ENCODE measurements at places on chromosomes 1 and 21.

- no peak for DNase-seq
Observed at GRCh38 chr1:246106342-246106763, 400.7 kb downstream of the SMYD3 start.

DNA sequence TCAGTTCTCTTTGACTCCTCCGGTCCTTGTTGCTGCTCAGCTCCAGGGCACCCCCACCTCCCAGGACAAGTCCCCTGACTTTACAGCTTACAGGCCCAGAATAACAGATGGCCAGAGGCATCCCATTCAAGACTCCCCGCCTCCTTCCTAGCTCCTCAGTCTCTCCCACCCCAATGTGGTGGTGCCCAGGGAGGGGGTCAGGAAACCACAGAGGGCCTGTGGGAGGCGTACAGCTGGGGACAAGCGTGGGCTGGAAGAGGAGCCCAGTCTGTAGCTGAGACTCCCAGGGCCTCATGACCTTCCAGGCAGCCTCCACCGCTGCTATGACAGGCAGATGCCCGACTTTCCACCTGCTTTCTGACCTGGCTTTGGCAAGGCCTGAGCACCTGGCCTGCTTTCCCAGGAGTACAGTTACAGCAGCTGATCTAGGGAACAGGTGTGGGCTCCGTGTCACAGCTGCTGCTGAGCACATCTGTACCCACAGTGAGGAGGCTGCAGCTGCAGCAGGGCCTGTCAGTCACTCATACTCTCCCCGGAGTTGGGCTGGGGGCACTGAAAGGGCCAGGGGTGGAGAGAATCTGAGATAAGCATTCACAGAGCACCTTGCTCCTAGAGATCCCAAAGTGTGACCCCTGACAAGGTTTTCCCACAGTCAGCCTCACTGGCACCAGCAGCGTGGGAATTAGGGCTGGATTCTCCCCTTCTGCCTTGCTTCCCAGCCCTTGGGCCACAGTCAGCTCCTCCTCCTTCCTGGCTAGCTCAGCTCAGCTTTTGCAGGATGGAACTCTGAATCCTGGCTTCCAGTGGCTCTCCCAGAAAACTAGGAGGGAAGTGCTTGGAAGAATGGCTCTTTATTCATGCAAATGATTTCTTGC, 7.1 kb upstream of the NAV1 start:
- no peak for DNase-seq

GRCh38 chr1:174678657-174679056, 230.9 kb downstream of the GPR52 start:
- no peak for DNase-seq

DNA sequence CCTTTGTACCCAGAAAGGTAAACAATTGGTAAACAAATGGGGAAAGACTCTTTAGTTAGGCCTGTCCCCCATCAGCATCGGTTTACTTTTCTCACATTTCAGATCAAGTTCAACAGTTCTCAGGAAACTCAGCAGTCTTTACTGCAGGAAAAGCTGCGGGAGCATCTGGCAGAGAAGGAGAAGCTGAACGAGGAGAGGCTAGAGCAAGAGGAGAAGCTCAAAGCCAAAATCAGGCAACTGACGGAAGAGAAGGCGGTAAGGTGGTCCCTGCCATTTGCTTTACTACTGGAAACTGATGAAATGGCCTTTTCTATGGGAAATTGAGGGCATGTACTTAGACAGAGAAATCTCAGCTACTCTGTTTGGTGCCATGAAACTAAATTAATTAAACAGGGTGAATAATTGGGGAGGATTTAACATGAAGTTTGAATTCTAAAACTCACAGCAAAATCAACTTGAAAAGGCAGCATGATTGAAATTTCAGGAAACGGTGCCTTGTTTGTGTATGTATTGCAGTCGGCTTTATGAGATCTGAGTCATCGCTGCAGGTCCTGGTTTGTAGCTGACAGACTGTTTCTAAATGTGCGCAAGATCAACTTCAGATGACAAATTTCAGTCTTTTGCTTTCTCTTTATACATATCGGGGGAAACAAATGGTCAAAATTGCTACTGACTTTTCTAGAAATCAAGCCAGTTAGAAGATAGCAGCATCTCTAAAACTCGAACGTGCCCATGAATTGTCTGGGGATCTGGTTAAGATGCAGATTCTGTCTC, 67.9 kb upstream of the EFHD2 start:
- no peak for DNase-seq

DNA sequence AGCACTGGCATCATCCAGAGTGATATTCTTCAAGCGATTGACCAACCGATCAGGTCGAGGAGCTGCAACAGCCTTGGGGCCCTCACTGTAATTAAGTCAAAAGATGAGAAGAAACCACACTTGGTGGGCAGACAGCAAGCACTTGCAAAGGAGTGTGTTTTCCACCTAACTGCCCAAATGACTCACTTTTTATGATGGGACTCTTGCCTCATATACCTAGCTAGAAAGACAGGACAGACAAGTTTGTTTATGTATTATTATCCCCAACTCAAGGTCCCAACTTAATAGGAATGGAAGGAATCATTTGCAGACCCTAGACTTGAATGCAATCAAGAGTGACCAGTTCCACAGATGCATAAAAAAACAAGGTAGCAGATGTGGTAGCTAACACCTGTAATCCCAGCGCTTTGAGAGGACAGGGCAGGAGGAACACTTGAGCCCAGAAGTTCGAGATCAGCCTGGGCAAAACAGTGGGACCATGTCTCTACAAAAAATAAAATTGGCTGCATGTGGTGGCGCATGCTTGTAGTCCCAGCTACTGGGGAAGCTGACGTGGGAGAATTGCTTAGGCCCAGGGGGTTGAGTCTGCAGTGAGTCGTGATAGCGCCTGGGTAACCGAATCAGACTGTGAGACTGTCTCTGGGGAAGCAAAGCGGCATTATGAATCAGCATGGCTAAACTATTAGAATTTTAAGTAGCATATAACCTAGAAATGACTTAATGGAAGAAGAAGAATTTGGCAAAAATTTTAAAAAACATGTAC, 2.3 kb upstream of the NRAS start:
- no peak for DNase-seq

GRCh38 chr1:48966583-48966982, 189.9 kb upstream of the BEND5 start:
- DNase-seq = no peak

GRCh38 chr1:184597650-184598357, 156.9 kb downstream of the EDEM3 start:
- no peak for DNase-seq

GRCh38 chr1:177256153-177257075, 85.7 kb downstream of the BRINP2 start:
- peak; percentile 33 for DNase-seq

DNA sequence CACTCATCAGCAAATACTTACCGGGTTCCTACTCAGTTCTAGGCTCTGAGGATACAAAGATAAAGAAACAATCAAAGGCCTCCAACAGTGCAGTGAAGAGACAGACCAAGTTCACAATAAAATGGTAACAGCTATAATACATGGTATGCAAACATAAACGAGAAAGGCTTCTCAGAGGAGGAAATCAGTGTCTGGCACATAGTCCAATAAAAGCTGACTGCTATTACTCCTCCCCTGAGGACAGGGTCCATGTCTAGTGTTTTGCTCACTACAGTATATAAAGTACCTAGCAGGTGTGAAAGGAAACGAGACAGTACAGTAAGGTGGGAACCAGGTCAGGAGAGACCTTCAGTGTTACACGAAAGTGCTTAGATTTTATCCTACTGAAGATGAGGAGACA, 4.3 kb downstream of the RBM34 start:
- no peak for DNase-seq

DNA sequence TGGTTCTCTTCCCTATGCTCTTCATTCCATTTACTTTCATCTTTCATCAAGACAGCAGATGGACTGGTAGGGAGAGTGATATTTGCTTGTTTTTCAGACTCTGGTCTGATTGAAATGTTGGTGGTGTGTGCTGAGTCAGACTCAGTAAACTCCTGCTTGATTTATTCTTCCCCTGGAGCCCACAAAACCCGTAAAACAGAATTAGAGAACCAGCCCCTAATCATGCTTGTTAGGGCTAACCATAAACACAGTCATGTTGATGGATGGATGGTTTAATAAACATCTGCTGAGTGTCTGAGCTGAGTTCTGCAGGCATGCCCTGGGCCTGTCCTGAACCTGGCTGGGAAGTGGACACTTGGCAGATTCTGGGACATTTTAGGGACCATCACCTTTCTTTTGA, 24.8 kb downstream of the NOS1AP start:
- DNase-seq = no peak

- no peak for DNase-seq
Observed at GRCh38 chr1:172885971-172886370, 164.8 kb downstream of the TNFSF18 start.

- DNase-seq = no peak
Observed at GRCh38 chr1:116988908-116989307, 12.7 kb upstream of the CD101 start.

- DNase-seq = no peak
Observed at GRCh38 chr1:24440436-24440835, 24.8 kb downstream of the NIPAL3 start.

DNA sequence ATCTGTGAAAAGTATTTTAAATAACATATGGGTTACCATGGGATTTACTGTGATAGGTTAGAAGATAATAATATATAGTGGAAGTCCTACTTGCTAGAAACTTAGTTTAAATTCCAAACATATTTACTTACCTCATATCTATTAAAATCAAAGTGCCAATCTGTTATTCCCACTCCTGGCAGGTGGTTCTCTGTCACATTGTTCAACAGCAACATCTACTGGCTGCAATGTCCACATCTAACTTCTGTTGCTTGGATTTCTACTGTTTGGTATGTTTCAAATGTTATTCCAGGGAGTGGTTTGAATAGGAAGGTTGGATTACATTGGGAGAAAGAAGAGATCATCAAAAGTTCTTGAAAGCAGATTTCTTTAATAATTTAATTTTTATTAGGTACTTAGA, 122.5 kb upstream of the NCAM2 start:
- no peak for DNase-seq

DNA sequence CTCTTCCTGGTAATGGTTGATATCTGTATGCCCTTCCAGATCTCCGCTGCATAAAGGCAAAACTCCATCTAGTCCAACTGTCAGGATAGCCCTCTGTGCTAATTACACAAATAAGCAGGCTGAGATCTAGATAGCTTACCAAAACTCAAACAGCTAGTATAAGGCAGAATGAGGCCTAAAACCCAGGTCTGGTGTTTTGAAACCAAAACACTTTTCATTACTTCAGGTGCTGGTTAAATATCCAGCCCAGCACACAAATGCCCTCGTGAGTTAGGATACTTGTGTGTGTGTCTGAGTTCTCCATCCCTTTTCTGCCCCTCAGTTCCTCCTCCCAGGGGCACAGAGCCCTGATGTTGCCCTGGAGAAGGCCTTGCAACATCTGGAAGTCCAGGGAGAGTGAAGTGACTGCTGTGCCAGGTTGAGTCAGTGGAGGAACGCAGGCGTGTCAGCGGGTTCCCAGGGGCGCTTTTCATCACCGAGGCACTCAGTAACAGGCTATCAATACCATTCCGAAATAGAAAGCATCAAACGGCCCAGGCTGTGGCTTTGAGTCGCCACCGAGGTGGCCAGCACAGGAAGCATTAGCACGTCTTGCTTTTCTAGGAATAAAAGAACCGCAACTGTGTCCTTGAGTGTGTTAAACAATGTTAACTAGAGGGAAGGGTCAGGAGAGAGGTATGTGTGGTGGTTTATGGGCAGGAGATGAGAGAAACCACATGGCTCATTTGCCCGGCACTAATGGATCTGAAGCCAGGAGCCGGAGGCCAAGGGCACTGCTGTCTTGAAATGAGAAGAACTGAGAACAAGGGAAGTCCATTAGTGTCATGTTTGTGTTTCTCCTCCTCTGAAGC, 90.7 kb upstream of the WLS start:
- DNase-seq = no peak

GRCh38 chr1:81330521-81330920, 470.2 kb upstream of the ADGRL2 start:
- no peak for DNase-seq

DNA sequence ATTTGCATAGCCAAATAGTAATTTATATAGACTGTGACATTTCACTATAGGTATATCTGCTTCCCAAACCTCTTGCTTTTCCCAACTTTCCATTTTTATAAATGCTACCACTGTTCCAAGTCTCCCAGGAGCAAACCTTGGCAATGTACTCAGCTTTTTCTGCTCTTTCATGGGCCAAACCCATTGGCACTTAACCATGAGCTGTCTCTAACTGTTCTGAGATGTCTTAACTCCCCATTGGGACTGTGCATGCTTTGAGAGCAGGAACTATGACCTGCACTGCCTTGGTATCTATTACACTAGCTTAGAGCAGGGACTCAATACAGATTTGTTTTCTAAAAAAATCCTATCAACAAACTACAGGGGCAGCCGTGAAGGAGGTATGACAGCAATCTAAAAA, 22.5 kb upstream of the KHDRBS1 start:
- no peak for DNase-seq

DNA sequence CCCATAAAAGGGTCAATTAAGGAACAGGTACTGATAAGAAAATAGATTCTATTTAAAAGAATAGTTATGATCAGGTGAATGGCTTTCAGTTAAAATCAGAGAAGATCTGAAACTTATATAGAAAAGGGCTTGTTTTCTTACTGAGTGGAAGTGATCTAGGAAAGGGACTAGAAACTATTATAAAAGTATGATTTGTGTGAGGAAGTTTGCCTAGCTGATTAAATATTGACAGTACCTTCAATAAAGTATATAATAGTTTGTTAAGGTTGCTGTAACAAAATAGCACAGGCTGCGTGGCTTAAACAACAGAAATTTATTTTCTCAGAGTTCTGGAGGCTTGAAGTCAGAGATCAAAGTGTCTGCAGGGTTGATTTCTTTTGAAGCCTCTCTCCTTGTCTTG, 5.4 kb upstream of the ALG6 start:
- no peak for DNase-seq

DNA sequence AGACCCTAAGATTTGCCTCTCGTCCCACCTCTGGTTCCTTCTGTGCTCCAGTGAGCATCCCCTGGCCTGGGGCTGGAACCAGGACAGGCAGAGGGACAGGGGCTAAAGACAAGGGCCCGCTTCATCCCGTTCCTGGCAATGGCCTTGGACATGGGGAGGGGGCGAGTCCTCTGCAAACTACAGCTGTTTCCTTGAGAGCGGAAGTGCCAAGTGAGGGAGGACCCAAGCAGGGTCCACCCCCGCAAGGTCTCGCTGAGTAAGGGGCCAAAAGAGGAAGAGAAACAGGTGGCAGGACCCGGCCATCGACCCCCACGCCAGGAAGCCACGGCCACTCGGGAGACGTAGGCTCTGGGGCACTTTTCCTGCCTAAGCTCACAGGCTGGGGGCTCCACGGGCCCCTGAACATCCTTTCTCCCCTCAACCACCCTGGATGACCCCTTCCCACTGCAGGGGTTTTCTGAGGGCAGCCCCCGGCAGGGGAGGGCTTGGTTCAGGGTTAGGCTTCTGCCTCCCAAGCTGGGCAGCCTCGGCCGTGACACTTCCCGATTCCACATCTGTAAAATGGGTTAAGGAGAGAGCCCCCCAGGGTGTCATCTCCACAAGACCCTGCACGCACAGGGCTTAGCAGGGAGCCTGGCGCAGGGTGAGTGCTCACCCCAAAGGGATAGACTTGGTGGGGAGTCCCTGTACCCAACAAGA, 17.9 kb upstream of the PLEKHG5 start:
- DNase-seq = no peak

- no peak for DNase-seq
Observed at GRCh38 chr1:98480271-98480670, 181.2 kb upstream of the SNX7 start.
